ENCODE measurements at places on chromosomes 13 and 19.
A peak's percentile ranks its signal among the peaks of the same experiment; 100 is the strongest.

GRCh38 chr19:1154731-1155351 lies 19.2 kb downstream of the SBNO2 start:
- DNase-seq: no peak

- DNase-seq: no peak
Observed at GRCh38 chr13:25847145-25847544, 204.7 kb downstream of the SHISA2 start.

DNA sequence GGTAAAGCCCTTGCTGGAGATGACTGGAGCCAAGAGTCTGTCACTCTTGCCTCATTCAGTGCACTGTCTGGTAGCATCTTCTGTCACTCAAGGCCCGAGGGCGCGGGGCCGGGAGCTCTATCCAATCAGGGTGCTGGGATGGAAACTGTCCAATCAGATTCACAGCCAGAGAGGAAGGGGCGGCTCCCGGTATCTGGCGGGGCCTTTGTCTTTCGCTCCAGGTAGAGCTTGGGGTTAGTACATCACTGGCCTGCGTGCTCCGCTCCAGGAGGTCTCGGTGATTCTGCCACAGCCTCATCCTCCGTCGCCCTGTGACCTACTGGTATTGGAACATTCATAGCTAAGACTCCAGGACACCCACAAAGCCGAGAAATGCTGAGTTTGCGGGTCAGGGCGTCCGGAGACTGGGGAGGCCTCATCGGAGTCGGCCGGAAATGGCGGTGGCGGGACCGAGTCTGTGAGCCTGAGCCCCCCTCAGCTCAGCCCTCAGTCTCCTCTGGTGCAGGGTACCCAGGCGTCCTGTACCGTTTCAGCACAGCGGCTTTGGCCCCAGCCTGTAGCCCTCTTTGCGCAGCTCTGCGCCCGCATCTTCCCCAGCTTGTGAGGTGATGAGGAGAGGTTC lies 20.6 kb upstream of the ZNF430 start:
- peak; percentile 59 for DNase-seq

DNA sequence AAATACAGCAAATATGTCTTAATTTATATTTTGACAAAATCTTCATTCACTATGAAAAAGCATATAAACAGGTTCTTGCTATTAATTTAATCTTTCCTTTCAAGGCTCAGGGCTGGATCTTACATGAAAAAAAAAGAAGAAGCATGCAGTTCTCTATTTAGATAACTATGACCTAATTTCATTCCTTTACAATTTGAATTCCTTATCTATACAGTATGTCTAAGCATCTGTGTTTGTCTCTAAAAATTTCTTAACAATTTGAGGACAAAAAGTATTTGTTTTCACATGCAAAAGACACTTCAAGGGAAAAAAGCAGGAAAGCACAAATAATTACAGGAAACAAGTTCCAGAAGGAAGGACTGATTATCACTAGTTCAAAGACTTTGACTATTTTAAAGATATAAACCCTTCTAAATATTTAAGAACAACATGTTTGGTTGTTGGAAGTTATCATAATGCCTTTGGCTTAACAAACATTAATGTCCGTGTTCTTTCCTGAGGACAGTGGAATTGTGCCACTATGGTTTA lies 157.5 kb downstream of the TBC1D4 start:
- no peak for DNase-seq

DNA sequence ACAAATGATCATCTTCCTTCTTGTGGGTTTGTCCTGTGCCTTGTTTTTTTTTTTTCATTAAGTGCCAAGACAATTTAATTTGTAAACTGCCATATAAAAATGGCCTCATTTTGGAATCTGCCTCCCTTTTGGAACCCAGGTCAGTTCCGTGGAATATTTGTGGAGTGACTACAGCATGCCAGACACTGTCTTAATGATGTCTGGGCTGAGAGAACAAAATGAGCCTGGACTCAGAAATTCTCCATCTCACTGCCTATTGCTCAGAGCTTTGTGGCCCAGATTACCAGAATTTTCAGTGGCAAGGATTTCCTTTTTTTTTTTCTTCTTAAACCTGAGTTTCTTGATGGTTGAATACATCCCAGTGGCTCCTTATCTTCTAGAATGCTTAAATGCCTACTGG lies 340.6 kb downstream of the ENOX1 start:
- DNase-seq: no peak

GRCh38 chr19:57010541-57010940 lies 109.2 kb upstream of the USP29 start:
- no peak for DNase-seq

DNA sequence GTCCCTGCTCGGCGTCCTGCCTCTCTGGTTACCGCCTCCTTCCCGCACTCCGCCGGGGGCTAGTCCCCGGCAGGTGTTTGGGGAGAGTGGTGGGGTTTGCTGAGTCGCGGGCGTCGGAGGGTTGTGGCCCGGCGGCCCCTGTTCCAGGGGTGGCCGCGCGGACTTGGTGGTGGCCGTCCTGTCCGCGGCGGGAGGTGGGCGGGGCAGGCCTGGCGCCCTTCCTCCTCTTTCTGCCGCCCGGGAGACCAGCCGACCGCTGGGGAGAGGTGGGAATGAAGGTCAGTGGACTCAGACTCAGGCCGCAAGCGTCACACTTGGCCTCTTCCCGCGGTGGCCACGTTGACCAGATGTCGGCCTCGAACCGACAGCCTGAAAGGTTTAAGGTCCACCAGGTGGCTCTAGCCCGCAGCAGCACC lies 61.8 kb downstream of the ZNF723 start:
- DNase-seq: no peak

DNA sequence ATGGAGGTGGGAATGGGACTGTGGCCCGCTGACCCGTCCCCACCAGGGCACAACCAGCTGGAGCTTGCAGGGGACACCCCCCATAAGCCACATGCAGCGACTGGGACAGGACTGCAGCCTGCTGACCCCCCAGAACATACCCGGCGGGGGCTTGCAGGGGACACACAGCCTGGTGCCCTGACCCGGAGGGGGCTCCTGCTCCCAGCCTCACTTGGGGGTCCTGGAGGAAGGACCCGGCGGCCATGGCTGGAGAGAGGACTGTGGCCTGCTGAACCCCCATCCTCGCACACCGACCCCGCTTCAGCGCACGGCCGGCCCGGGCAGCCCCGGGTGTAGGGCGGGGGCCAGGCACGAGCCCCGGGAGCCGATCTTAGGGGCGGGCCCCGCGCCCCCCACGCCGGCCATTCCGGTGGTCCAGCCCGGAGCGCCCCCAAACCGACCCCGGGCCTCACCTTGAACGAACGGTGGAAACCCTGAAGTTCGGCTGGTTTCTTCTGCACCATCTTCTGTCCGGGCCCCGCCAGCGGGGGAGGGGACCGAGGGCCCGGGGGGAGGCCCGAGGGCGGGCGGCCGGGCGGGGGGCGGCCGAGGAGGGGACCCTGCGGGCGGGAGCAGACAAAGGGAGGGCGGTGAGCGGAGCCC lies 574 bp downstream of the MKNK2 start:
- no peak for DNase-seq

GRCh38 chr19:16631465-16631864 lies 3.5 kb upstream of the MED26 start:
- DNase-seq: no peak

DNA sequence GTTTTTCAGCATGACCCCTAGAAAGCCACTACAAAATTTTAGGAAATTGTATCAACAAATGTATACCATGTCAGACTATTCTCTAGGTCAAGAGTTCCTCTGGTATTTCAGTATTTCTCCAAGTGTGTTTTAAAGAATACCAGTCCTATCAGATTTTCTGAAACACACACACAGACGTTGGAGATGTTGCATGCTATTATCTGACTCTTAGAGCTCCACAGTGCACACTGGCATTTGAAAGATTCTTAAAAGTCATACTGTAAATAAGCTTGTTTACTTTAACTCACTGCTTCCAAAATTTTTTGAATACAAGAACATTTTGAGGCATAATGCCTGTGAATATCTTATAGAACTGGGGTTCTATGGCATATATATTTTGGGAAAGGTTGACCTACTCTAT lies 33.8 kb upstream of the VWA8 start:
- DNase-seq: no peak

DNA sequence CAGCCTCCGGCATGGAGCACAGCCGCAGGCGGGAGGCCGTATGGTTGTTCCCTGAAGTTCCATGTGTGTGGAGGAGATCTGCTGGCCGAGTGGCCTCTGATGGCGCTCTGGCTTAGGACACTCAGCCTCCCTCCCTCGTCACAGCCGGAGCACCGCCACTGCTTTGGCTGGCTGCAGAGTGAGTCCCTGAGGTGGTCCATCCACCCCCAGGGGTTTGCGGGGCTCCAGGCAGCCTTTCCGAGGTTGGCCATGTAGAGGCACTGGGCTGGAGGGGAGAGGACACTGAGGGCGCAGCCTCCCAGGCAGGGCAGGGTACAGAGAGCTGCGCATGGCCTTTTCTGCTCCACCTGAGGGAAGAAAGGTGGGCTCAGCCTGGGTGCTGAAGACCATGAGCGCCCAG lies 19.8 kb upstream of the NPAS1 start:
- DNase-seq: no peak

- DNase-seq: peak; percentile 46
Observed at GRCh38 chr13:50685491-50685890, 158.0 kb downstream of the DLEU7 start.

GRCh38 chr13:45851171-45851921 lies at the start of gene SIAH3:
Gene SIAH3 (minus strand): TSS chr13:45851753. CDS start chr13:45851629, 124 bp downstream.
- DNase-seq: no peak

DNA sequence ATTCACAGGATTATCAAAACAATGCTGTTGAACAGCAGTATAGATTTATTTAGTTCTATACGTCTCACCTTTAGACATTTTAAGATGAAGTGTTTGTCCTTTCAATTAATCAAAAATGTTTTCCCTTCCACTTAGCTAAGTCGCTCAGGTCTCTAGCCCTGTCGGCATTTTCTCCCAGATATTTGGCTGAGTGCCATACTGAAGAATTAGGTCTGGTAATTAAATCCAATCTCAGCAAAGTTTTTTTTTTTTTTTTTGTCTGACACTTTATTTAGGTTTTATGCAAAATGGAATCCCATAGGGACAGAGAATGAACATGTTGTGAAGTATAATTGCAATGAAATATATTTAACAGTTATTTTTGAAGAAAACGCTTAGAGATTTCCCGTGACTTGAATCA lies 44.1 kb downstream of the RFC3 start:
- no peak for DNase-seq

- no peak for DNase-seq
Observed at GRCh38 chr13:100589178-100589725, 663 bp upstream of the GGACT start.

All from fibroblast of skin of left biceps (primary cell).